ENCODE measurements at places on chromosomes 2 and 18.

GRCh38 chr18:47748847-47749599 lies 181.4 kb downstream of the SMAD2 start:
- no peak overlapping the region for H3K27ac ChIP-seq
- H3K4me3 ChIP-seq: no peak overlapping the region
- no peaks in the 10 kb centered on the region for H3K36me3 ChIP-seq

DNA sequence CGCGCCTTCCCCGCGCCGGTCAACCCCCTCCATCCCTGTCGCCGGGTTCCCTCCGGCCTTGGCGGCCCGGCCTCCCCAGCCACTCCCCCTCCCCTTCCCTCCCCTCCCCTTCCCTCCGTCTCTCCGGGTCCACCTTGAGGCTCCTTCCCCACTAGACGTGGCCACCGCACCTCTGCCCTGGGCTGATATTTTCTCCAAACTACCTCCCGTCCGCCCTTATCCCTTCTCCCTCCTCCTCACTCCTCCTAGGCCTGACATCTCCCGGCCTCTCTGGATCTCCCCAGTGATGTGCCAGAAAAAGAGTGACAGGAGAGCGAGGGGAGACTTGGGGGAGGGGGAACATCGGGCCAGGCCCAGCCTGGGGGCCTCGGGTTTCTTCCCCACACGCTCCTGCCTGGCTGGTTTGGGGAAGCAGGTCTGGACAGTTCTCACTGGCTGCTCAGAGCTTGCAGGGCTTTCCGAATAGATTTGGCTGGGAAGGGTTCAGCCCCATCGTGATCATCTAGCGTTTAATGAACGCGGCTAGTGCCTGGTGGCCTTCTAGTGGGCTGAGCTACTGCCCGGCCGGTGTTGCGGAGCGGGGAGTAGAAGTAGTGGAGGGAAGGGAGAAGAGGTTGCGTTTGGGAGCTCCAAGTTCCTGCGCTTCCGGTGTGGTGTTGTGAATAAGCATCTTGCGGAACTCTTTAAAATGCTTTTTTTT lies 641 bp downstream of the MAPRE3 start:
- no peaks in the 10 kb centered on the region for H3K36me3 ChIP-seq
- peaks cover 6% of the 10 kb centered on the region for H3K4me1 ChIP-seq
- no peaks in the 10 kb centered on the region for H3K27me3 ChIP-seq
- peak overlapping the region; percentile 41 for H3K4me3 ChIP-seq
- H3K27ac ChIP-seq: peak overlapping the region; percentile 54

- no peak overlapping the region for H3K27ac ChIP-seq
- H3K27me3 ChIP-seq: no peaks in the 10 kb centered on the region
- no peak overlapping the region for H3K4me3 ChIP-seq
- H3K36me3 ChIP-seq: no peaks in the 10 kb centered on the region
- peaks cover 8% of the 10 kb centered on the region for H3K4me1 ChIP-seq
- DNase-seq: no peak
Observed at GRCh38 chr2:26559556-26559955, 81.6 kb downstream of the CIB4 start.

- H3K27ac ChIP-seq: no peak overlapping the region
- no peaks in the 10 kb centered on the region for H3K4me1 ChIP-seq
- DNase-seq: no peak
- no peaks in the 10 kb centered on the region for H3K36me3 ChIP-seq
- H3K4me3 ChIP-seq: no peak overlapping the region
Observed at GRCh38 chr2:118823633-118824032, 23.8 kb downstream of the EN1 start.

GRCh38 chr2:196131949-196132925 lies 39.1 kb downstream of the STK17B start:
- H3K27me3 ChIP-seq: no peaks in the 10 kb centered on the region
- H3K36me3 ChIP-seq: peaks cover 4% of the 10 kb centered on the region
- no peak for DNase-seq

- no peak for DNase-seq
- no peak overlapping the region for H3K4me3 ChIP-seq
- no peaks in the 10 kb centered on the region for H3K4me1 ChIP-seq
- no peak overlapping the region for H3K27ac ChIP-seq
Observed at GRCh38 chr2:30272761-30273573, 41.6 kb downstream of the LBH start.
